Hepatocyte (in vitro differentiated cells): ENCODE measurements at places on chromosomes 2 and 18. TPM values are rescaled to one million over a fixed set of nuclear protein-coding genes. Genes with fewer than 3 reads are reported as not detected.

DNA sequence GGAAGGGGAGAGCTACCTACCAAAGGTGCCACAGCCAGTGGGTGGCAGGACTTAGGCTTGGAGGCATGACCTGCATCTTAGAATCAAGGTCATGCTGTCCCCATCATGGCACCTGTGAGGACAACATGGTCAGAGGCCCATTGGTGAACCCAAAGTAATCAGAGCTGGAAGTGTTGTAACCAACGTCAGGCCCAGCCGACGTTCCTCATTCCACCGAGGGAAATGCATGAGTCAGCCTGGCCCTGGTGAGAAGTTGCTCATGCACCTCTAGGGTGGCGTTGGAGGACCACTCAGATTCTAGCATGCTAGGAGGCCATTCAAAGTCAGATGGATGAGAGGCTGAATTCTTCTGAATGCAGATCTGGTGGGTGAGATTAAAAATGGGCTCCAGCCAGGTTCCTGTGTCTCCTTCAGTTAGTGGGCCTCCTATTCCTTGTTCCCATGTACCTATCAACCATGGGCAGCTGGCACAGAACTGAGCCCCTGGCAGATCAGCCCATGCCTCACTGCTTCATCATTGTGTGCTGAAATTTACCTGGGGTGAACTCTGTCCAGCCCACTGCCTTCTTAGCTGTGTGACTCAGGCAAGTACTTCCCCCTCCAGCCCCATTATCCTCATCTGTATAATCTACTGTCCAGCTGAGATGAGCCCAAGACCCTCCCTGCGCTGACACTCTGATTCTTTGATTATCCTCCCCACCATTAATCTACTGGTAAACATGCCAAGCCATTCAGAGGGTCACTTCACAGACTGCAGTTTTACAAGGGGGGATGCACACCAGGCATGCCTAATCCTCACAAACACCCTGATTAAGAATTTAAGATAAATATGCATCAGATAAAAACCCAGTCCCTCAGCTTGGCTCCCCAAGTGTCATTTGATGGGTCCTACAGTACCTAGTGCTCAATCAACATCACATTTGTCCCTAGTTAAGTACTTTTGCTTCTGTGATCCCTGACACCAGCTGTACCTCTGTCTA, 14.0 kb downstream of the SLC14A2 start:
- no peak overlapping the region for H3K4me3 ChIP-seq
- peaks cover 20% of the 10 kb centered on the region for H3K4me1 ChIP-seq
- no peaks in the 10 kb centered on the region for H3K27me3 ChIP-seq

DNA sequence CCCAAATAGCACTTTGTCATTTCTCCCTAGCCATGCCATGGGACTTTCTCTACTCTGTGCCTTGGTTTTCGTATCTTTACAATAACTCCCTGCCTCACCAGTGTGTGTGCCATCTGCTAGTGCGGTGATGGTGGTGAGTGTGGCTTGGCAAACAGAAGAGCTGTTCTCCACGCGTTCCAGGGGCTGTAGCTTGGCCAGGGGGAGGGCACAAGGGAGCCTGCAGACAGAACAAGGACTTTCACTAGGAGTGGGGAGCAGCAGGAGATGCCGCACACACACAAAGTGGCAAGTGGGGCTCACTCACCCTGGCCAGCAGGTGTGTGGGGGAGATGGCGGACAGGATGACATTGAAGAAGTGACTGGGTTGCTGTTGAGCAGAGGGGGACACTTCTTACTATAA, 196.9 kb downstream of the HAUS1 start:
- no peak for DNase-seq
- H3K36me3 ChIP-seq: no peaks in the 10 kb centered on the region
- no peaks in the 10 kb centered on the region for H3K4me1 ChIP-seq
- H3K27ac ChIP-seq: no peak overlapping the region

- H3K27me3 ChIP-seq: no peaks in the 10 kb centered on the region
- no peak overlapping the region for H3K27ac ChIP-seq
- no peaks in the 10 kb centered on the region for H3K4me1 ChIP-seq
- H3K36me3 ChIP-seq: no peaks in the 10 kb centered on the region
Measured at GRCh38 chr18:40292985-40293710, 1661.9 kb upstream of the PIK3C3 start.

GRCh38 chr2:143261986-143262385, 132.8 kb downstream of the ARHGAP15 start:
- no peaks in the 10 kb centered on the region for H3K36me3 ChIP-seq
- H3K27ac ChIP-seq: no peak overlapping the region
- H3K27me3 ChIP-seq: peaks cover 5% of the 10 kb centered on the region
- H3K4me1 ChIP-seq: no peaks in the 10 kb centered on the region

GRCh38 chr2:96241900-96242611, 23.7 kb downstream of the TMEM127 start:
- no peak for DNase-seq
- H3K4me1 ChIP-seq: no peaks in the 10 kb centered on the region
- no peak overlapping the region for H3K27ac ChIP-seq
- H3K36me3 ChIP-seq: no peaks in the 10 kb centered on the region
- H3K27me3 ChIP-seq: no peaks in the 10 kb centered on the region
- no peak overlapping the region for H3K4me3 ChIP-seq

DNA sequence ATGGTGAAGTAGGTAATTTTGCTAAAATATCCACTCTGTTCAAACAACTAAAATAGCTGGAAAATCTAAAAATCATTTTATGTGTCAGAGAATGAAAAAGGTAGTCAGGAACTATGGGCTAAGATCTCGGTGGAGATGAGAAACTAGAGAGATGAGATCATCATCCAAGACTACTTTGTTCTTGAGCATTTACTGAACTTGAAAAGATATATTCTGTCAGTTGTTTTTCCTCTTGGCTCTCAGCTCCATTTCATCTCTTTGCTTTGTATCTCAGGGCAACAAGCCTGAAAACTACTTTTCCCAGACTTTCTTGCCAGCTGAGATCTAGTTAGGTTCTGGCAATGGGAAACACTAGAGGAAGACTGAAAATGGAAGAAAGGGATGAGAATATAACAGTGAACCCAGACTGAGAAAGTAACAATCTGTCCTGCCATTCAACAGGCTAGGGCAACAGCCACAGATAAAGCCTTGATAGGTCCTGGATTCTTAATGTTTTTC, 346.2 kb upstream of the MEX3C start:
- no peak for DNase-seq
- H3K4me1 ChIP-seq: no peaks in the 10 kb centered on the region
- H3K36me3 ChIP-seq: no peaks in the 10 kb centered on the region
- H3K27me3 ChIP-seq: no peaks in the 10 kb centered on the region

DNA sequence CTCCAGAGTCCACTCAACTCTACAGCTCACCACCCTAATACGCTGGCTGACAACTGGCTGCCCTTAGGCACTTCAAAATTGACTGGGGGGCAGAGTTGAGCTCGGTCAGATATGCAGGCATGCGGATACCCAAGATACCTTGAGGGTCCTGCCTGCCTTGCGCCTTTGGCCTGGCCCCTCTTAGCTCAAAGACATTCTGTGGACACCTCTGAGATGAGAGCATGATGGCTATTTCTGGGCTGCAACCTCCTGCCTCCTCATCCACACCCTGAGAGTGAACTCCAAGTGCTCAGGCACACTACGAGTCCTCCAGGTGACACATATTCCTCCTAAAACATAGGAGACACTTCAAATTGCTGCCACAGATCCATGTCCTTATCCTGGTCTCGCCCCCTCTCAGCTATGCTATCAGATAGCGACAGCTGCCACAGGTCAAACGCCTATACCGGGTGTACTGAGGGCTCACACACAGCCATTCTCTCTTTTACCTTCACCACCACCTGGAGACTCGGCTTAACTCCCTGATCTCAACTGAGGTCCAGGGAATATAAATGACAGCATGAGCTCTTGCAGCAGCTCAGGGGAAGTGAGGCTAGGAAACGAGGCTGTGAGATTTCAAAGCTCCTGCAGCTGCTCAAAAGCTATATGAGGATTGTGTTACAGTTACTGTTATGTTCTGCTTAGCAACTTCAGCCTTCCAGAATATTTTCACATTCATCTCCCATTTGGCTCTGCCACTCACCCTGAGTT, 60.5 kb upstream of the TEX51 start:
- no peaks in the 10 kb centered on the region for H3K36me3 ChIP-seq
- no peak overlapping the region for H3K4me3 ChIP-seq
- H3K27me3 ChIP-seq: no peaks in the 10 kb centered on the region
- no peaks in the 10 kb centered on the region for H3K4me1 ChIP-seq
- no peak for DNase-seq
- no peak overlapping the region for H3K27ac ChIP-seq

DNA sequence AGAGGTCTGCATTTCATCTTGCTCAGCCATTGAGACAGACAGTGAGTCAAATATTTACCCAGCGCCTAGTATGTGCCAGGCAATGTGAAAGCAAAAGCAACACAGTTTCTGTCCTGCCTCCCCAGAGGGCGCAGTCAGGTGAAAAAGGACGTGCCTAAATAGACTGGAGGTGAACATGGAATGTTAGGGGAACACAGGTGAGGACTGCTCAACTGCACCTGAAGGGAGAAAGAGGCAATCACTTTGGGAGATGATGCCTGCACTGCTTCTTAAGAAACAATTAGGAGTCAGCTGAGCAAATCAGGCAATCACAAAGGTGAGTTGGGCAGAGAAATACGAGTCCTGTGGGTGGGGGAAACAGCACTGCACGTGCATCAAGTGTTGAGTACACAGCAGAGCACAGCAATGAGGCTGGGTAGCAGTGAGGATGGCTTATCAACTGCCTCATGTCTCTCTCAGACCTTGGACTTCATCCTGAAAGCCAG, 218.3 kb upstream of the SMAD7 start:
- no peaks in the 10 kb centered on the region for H3K27me3 ChIP-seq
- H3K36me3 ChIP-seq: no peaks in the 10 kb centered on the region
- peak; percentile 30 for DNase-seq

DNA sequence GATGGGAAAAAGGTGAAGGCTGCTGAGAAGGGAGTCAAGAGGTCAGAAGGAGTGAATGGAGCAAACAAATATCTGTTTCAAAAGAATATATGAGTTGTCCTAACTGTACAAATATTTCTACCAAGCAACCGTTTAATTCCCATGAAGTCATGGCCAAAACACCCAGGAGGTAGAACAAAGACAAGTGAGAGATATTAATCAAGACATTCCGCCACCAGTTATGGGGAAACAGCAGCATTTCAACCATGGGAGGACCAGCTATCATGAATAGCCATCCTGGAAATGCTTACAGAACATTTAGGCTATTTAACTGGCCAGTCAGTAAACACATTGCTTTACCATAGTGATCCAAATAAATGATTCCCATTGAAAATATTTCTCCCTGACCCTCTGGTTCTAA, 396.3 kb downstream of the IRS1 start:
- H3K27me3 ChIP-seq: no peaks in the 10 kb centered on the region
- no peaks in the 10 kb centered on the region for H3K36me3 ChIP-seq
- no peak for DNase-seq
- no peak overlapping the region for H3K4me3 ChIP-seq
- H3K4me1 ChIP-seq: no peaks in the 10 kb centered on the region

GRCh38 chr2:5164776-5165525, 527.2 kb upstream of the SOX11 start:
- no peaks in the 10 kb centered on the region for H3K27me3 ChIP-seq
- no peak overlapping the region for H3K4me3 ChIP-seq
- no peaks in the 10 kb centered on the region for H3K4me1 ChIP-seq
- no peaks in the 10 kb centered on the region for H3K36me3 ChIP-seq
- no peak overlapping the region for H3K27ac ChIP-seq
- DNase-seq: no peak

DNA sequence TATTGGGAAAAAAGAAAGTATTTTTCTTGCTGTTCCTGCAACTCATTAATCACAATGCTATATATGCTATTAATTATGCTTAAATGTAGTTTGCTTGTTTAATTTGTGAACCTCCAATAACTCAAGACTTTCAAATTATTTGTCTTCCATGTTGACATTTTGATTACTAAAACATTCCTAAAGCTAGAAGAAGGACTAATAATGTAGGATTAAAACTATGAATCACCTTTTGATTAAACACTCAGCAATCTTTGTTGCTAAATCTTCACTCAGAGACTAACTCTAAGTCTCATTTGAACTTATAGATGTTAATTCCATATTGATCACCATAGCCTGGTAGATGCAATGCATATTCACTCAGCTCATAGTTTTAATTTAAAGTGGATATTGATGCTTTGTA, 524.6 kb upstream of the ZEB2 start:
- no peaks in the 10 kb centered on the region for H3K27me3 ChIP-seq
- no peaks in the 10 kb centered on the region for H3K36me3 ChIP-seq
- DNase-seq: no peak

GRCh38 chr2:158994920-158995676, 26.7 kb downstream of the TANC1 start:
- DNase-seq: peak; percentile 67
- peaks cover 50% of the 10 kb centered on the region for H3K4me1 ChIP-seq
- no peak overlapping the region for H3K4me3 ChIP-seq
- peak overlapping the region; percentile 29 for H3K27ac ChIP-seq
- no peaks in the 10 kb centered on the region for H3K27me3 ChIP-seq
- H3K36me3 ChIP-seq: no peaks in the 10 kb centered on the region

DNA sequence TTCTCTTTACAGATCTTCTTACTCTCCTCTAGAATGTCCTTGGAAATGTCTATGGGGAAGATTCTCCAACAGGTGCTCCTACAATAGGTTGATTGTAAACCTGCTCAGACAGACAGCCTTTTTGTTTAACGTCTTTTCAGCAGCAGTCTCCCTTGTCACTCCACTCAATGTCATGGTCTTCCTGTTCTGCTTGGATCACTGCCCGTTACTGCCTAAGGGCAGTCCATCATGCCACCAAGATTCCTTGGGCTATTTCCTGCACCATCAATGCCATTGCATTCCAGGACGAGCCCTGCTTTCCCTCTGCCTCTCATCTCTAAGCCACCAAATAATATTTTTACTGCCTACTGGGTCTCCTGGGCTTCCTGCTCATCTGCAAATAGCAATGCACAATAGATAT, 97.4 kb upstream of the GALNT5 start:
- no peak overlapping the region for H3K27ac ChIP-seq
- no peak overlapping the region for H3K4me3 ChIP-seq
- no peaks in the 10 kb centered on the region for H3K27me3 ChIP-seq
- DNase-seq: no peak

- no peak overlapping the region for H3K27ac ChIP-seq
- no peaks in the 10 kb centered on the region for H3K36me3 ChIP-seq
- no peak for DNase-seq
- no peak overlapping the region for H3K4me3 ChIP-seq
- H3K4me1 ChIP-seq: no peaks in the 10 kb centered on the region
Measured at GRCh38 chr2:46400016-46400415, 79.3 kb upstream of the TMEM247 start.

- H3K27me3 ChIP-seq: no peaks in the 10 kb centered on the region
- H3K4me1 ChIP-seq: no peaks in the 10 kb centered on the region
- H3K36me3 ChIP-seq: no peaks in the 10 kb centered on the region
- H3K4me3 ChIP-seq: no peak overlapping the region
Measured at GRCh38 chr2:156837635-156838370, 401.6 kb downstream of the GPD2 start.

The GNAL gene
- 5.2 and 7.1 TPM in 2 replicates for total RNA-seq

The IL1R1 gene
- 66.8 and 72.8 TPM in 2 replicates for total RNA-seq

The CYP20A1 gene
- 22.0 and 26.5 TPM in 2 replicates for total RNA-seq

The SLC16A14 gene
- total RNA-seq: 1.8 and 2.1 TPM in 2 replicates
